Fibroblast of the aortic adventitia (primary cell): ENCODE measurements at places on chromosomes 4 and X.

DNA sequence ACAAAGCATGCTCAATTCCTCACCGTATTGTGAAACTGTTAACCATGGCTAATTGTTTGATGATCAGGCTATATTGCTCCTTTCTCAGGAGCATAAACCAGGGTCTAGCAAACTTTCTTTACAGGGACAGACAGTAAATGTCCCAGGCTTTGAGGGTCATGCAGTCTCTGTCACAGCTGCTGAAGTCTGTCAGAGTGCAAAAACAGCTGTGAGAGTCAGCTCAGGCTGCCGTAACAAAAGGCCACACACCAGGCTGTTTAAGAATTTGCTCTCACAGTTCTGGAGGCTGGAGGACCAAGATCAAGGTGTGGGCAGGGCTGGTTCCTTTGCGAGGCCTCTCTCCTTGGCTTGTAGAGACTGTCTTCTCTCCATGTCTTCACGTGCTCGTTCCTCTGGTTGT, 75.6 kb downstream of the GPR143 start:
- DNase-seq, result no peak

GRCh38 chrX:123049071-123049625, 134.9 kb upstream of the GRIA3 start:
- no peak for DNase-seq

DNA sequence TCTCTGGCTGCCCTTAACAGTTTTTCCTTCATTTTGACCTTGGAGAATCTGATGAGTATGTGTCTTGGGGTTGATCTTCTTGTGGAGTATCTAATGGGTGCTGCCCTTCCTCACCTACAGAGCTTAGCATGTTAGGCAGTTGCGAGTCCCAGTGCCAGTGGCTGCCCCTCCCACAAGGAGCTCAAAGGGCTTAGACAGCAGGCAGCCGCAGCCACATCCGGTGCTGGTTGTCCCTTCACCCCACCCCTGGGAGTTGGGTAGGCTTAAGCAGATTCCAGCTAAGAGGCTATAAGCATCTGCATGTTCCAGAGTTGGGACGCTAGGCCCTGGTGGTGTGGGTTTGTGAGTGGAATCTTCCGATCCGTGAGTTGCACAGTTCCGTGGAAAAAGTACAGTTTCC, 322.1 kb upstream of the ARX start:
- no peak for DNase-seq

DNA sequence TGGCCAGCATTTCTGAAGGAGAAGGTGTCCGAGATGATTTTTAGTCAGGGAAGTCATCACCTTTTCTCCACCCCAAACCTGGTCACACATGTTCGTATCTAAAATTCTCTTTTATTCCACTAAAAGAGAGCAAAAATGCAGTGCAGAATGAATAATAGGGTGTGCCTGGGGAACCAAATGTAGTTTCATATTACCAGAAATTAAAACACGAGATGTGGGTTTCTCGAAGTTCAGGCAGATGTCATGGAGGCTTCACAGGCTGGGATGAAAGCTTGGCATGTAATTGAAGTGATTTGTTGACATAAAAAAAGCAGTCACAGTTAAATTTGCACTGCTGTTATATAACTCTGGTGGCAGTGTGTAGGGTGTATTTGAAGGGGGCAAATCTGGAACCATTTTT, 165.5 kb upstream of the PDE5A start:
- DNase-seq, result no peak
